ENCODE measurements at places on chromosomes 2 and 18.

DNA sequence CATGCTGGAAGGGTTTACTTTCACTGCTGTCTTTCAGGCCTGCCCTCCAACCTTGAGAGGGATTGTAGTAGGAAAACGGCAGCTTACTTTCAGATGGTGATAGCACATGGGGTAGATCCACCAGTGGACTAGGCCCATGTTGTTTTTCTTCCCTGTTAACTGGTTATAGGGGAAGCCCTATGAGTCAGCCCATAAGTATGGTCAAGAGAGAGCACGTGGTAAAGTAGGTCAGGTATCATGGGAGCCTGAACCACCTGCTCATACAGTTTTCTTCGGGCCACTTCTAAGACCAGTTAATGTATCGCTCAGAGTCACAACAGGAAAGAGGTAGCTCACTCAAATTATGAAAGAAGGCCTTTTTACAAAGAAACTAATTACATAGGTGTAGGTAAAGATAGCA, 33.0 kb downstream of the PDK1 start:
- no peak for DNase-seq

GRCh38 chr2:133652398-133652797, 84.1 kb upstream of the NCKAP5 start:
- no peak for DNase-seq

GRCh38 chr2:159322419-159322818, 35.9 kb upstream of the WDSUB1 start:
- DNase-seq, result no peak

GRCh38 chr18:11324956-11325882, 175.8 kb upstream of the PIEZO2 start:
- peak; percentile 21 for DNase-seq

DNA sequence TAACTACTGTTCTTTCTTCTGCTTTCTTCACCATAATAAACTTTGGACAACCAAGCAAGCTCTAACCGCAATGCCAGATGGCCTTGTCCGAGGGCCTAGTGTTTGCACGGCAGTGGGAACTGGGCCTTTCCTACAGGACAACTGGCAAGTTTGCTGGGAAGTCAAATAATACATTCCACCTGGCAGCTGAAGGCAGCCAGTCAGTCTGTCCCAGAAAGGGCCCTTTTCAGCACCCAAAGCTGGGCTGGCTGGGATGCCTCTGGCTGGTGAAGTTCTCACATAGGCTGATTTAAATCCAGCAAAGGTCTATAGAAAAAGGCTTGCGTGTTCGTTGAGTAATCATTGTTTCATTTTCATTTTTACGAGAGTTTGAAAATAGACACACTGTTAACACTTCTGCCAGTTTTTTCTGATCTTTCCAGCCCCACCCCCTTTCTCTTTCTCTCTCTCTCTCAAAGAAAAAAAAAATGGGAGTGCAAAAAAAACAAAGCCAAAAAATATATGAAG, 110.0 kb upstream of the EPAS1 start:
- peak; percentile 59 for DNase-seq

GRCh38 chr2:111149882-111150455, 29.3 kb downstream of the BCL2L11 start:
- no peak for DNase-seq

Measured in DND-41 (cell line).